Right cardiac atrium (tissue), 5 donors: ENCODE measurements at places on chromosomes 6 and 20. TPM values are rescaled to one million over a fixed set of nuclear protein-coding genes. Genes with fewer than 3 reads are reported as not detected.
A peak's percentile ranks its signal among the peaks of the same experiment; 100 is the strongest.

GRCh38 chr20:58308290-58308679, 1.2 kb upstream of the RAB22A start:
- no peak for DNase-seq

DNA sequence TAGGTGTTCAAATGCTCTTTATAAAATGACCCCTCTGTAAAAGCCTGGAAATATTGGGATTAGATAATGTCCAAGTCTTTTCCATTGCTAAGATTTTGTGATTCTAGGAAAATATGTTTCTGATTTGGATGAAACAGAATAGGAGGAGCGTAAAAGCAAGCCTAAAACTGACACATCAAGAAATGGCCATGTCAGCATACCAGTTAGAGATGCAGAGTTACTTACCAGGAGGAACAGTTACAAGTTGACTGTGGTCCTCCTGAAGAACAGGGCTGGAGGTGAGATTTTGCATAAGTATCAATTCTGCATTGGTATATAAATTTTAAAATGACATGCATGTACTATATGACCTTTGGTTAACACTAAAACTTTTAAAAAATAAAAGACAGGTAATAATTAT, 35.3 kb downstream of the EYA2 start:
- no peak for DNase-seq

GRCh38 chr6:168348186-168348585, 28.6 kb upstream of the DACT2 start:
- DNase-seq: no peak

GRCh38 chr20:9348747-9349146, 165.6 kb upstream of the LAMP5 start:
- no peak for DNase-seq

- DNase-seq: no peak
These were observed 74.1 kb downstream of the BFSP1 start for GRCh38 chr20:17457079-17457478.

DNA sequence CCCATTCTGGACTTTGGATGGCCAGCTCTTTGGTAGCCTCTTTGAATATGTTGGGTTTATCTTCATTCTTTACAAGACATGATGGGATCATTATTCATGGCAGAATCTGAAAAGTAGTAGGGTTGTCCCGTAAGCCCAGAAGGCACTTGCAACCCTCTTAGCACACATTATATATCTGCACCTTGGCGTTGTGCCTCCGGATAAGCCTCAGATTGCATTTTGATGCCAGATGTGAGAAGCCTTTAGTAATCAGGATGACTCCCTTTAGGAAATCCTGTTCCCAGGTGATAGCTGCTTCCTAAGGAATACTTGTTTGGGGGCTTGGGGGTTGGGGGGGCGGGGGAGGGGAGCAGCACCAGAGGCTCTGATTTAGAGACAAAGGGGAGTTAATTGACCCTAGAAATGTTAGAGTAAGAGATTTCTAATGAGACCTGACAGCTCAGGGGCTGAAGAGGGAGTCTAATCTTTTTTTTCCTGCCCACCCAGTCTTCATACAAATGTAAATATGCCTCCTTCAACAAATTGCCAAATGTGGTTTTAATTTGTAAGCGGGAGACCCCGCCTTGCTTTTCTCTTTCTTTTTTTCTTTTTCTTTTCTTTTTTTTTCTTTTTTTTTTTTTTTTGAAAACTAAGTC, 55.1 kb downstream of the JAG1 start:
- DNase-seq: no peak

- no peak for DNase-seq
These were observed 182.3 kb downstream of the SASH1 start for GRCh38 chr6:148524976-148525375.

Gene PPIL6
- total RNA-seq: 6.8 TPM

Gene LAMA4
- total RNA-seq: 45.8 TPM

DNA sequence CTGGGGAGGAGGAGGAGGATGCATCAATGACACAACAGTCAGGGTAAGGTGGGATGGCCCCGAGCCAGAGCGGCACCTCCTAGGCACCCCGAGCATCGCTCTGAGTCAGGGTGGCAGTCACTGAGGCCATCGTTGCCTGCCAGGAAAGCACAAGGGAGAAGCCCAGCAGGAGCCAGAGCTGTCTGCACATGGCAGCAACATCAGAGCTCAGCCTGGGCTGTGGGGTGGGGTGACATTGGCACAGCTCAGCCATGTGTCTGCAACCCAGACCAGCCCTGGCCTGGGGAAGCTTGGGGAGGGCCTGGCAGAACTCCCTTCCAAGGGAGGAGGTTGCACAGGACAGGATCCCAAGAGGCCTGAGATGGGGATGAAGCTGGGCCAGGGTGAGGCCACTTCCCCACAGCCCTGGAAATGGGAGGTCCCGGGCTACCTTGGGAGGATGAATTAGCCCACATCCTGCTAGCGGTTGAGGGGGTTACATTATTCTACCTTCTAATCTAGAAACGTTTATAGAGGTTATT, 255.6 kb downstream of the MAFB start:
- DNase-seq: no peak

Gene TMX4
- 203 TPM for total RNA-seq

- DNase-seq: peak; percentile 42
These were observed 467.1 kb upstream of the HSF2 start for GRCh38 chr6:121932076-121932991.

DNA sequence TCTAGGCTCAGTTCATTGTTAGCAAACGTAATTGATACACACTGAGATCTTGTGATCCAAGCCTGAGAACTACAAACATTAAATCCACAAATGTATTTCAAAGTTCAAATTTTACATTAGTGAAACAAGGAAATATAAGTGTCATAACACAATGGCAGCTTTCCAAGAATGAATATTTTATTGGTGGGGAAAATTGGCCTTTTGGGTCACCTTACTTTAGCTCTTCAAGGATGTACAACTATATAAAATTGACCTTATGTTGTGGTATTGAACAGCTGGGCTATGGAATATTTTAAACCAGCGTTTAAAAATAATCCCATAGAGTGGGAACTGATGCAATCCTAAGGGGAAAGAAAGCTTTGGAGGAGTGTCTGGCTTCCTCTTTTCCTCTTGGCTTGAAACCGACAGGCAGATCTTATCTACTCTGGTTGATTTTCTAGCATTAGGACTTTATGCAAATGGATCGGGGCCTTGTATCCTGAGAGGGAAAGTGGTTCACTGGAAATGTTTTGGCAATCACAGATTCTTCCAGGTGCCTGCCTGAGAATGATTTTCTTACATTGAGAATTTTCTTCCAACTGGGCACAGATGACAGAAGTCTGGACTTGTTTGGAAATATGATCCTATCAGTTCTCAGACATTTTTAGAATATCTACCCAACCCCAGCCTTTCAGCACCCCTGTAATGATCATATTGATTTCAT, 184.8 kb upstream of the ECI2 start:
- no peak for DNase-seq

DNA sequence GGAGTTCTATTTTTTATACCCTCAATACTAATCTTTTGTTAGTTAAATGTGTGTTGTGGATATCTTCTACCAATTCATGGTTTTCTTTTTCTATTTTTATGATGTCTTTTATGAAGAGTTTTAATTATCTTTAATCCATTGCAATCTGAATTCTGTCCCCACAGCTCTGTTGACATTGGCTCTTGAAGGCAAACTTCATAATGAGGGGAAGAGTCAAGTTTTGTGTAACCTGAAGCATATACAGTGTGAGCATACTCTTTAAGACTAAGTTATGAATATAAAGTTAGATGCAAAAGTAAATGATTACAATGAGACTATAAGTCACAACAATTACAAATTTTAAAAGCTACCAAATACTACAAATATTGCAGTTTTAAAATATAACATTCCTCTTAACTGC, 34.2 kb downstream of the RNF217 start:
- DNase-seq: no peak

Gene ANKRD66
- not detected for total RNA-seq

DNA sequence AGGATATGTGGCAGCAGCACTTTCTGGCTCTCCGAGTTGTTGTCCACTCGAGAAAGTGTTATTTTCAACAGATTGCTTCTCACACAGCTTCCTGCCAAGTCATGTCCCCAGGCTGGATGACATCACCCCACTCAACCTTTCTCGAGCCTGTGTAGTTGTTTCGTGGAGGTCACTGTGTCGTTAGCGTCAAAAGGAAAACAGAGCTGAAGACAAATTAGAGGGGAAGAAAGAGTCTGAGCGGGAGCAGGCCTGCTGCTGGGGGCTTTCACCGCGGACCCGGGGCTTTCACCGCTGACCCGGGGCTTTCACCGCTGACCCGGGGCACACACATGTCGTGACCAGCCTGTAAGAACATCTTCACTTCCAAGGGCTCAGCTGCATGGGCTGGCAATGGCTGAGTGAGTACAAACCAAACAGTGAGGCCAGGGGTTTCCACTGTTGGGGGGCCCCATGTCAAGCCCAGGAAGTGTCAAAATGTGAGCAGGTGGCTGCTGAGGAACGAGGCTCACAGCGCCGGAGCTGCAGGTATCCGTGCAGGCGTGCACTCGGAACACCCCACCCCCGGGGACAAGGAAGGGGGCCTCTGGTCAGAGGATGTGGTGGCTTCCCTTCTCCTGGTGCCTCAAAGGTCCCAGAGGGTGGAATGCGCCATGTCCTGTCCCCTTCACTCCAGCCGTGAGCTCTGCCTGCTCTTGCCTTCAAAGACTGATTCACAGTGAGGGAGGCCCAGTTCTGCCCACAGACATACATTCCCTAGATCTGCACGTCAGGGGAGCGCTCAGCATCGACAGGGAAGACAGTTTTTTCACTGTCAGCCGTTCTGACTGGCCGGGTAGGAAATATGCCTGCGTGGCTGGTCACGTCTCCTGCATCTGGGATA, 365.9 kb downstream of the TAF4 start:
- DNase-seq: peak; percentile 41

DNA sequence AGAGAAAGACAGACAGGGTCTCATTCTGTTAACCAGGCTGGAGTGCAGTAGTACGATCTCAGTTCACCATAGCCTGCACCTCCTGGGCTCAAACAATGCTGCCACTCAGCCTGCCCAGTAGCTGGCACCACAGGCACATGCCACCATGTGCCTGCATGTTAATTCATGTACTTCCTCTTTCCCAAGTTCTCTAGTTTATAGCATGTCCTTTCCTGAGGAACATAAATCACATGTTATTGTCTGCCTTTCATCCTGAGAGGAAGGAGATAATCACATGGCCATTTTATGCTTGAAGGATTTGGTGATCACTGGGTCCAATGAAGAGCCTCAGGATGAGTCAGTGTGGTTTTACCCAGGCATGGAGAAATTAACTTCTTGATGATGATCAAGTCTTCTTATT, 47.9 kb downstream of the COL11A2 start:
- DNase-seq: no peak

Gene BPIFB4
- not detected for total RNA-seq
